ENCODE measurements at places on chromosomes 2 and 18. TPM values are rescaled to one million over a fixed set of nuclear protein-coding genes. Genes with fewer than 3 reads are reported as not detected.
A peak's percentile ranks its signal among the peaks of the same experiment; 100 is the strongest.

Gene PDCD1
- total RNA-seq: 4.1 TPM

Gene IL36B
- not detected for total RNA-seq

Gene ANKRD39
- 32.6 TPM for total RNA-seq

DNA sequence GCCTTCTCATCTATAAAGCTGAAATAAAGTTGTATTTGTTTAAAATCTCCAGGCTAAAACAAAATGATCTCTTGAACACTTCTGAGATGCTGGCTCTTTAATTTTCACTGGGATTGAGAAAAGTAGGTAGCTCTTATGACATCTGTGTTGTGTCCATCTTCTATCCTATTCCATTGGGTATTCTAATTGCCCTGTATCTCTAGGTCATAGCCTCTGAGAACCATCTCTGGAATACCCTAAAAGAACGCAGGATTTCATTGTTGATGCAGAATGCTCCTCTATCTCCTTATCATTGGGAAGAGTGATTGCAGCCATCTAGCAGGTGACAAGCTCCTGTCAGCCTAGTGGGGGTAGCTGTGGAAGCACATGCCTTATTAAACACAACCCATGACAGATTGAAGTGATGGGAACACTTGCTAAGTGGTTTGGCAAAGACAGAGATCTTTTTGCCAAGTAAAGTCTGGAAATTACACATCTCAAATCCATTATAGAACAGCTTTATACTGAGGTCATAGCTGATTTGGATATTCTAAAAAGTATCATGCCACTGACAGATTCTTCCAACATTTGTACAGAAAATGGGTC, 178.2 kb downstream of the TDRD15 start:
- H3K4me3 ChIP-seq: no peak overlapping the region
- H3K27me3 ChIP-seq: no peaks in the 10 kb centered on the region
- no peak for DNase-seq
- no peak overlapping the region for H3K27ac ChIP-seq
- no peaks in the 10 kb centered on the region for H3K4me1 ChIP-seq

GRCh38 chr18:35728676-35729075, 147.1 kb downstream of the GALNT1 start:
- peaks cover 9% of the 10 kb centered on the region for H3K27me3 ChIP-seq
- no peak for DNase-seq
- H3K36me3 ChIP-seq: no peaks in the 10 kb centered on the region
- H3K4me3 ChIP-seq: no peak overlapping the region
- no peaks in the 10 kb centered on the region for H3K4me1 ChIP-seq

DNA sequence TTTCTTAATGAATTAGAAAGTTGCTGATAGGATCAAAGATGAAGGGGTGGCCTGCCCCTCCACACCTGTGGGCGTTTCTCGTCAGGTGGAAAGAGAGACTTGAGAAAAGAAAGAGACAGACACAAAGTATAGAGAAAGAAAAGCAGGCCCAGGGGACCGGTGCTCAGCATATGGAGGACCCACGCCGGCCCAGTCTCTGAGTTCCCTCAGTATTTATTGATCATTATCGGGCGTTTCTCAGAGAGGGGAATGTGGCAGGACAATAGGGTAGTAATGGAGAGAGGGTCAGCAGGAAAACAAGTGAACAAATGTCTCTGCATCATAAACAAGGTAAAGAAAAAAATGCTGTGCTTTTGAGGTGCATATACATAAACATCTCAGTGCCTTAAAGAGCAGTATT, 144.3 kb downstream of the CCDC102B start:
- H3K36me3 ChIP-seq: no peaks in the 10 kb centered on the region
- H3K4me1 ChIP-seq: no peaks in the 10 kb centered on the region
- no peak overlapping the region for H3K27ac ChIP-seq

DNA sequence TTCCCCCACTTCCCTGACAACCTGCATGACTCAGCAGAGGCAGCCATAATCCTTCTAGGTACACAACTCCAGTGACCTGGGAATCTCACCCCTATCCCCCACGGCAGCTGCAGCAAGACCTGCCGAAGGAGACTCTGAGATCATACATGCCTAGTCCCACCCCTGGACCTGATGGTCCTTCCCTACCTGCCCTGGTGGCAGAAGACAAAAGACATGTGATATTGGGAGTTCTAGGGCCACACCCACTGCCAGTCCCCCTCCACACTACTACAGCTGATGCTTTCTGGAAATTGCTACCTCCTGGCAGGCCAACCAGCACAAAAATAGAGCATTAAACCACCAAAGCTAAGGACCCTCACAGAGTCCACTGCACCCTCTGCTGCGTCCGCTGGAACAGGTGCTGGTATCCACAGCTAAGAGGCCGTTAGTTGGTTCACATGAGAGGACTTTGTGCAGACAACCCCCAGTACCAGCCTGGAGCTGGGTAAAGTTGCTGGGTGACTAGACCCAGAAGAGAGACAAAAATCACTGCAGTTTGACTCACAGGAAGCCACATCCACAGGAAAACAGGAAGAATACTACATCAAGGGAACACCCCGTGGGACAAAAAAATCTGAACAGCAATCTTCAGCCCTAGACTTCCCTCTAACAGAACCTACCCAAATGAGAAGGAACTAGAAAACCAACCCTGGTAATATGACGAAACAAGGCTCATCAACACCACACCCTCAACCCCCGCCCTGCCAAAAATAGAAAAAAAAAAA, 12.5 kb downstream of the MARCO start:
- H3K4me3 ChIP-seq: no peak overlapping the region
- DNase-seq: no peak
- H3K27ac ChIP-seq: no peak overlapping the region
- no peaks in the 10 kb centered on the region for H3K36me3 ChIP-seq
- H3K4me1 ChIP-seq: no peaks in the 10 kb centered on the region
- no peaks in the 10 kb centered on the region for H3K27me3 ChIP-seq

DNA sequence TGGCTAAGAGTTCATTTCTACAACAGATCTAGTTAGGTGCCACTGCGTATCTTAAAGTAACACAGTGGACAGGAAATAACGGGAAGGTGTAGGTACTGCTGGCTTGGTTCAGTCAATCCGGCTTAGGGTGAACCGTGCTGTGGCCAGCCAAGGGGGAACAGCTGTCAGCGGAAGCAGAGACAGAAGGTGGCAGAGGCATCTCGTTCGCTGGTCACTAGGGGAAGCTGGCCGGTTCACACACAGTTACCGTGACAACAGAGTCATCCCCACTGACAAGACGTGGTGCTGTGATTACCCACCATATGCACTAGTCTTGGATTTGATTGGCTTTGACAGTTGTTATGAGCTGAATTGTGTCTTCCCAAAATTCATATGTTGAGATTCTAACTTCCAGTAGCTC, 58.8 kb upstream of the HDAC4 start:
- peaks cover 10% of the 10 kb centered on the region for H3K27me3 ChIP-seq
- DNase-seq: no peak
- no peaks in the 10 kb centered on the region for H3K4me1 ChIP-seq
- H3K4me3 ChIP-seq: no peak overlapping the region

- peaks cover 36% of the 10 kb centered on the region for H3K36me3 ChIP-seq
- no peaks in the 10 kb centered on the region for H3K27me3 ChIP-seq
- peaks cover 10% of the 10 kb centered on the region for H3K4me1 ChIP-seq
Observed at GRCh38 chr2:17667898-17668297, 85.7 kb downstream of the SMC6 start.

DNA sequence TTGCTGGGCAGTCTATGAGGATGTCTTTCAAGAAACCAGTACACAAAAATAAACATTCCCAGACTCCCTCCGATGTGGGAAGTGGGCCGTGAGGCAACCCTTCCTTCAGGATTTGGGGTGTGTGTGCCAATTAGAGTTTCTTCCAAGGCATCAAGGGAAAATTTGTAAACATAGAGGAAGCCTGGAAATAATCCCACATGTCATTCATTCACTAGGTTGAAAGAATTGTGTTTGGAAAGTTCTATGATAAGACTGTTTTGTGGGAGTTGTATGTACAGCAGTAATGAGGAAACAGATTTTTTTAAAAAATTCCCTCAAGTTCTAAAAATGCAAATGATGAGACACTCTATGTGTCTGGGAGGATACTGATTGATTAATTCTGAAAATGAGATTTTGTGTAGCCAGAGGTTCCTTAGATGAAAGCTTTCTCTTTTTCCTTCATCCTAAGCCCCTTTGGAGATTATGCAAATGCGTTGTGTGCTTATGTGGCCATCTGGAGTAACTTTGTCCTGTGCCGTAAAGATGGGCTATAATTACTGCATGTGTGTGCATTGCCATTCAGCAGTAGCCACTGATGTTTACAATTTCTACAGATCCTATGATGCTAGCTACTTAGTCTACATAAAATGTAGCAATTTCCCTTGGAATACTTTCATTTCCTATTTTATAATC, 107.8 kb upstream of the TPO start:
- H3K4me3 ChIP-seq: no peak overlapping the region
- H3K27me3 ChIP-seq: no peaks in the 10 kb centered on the region
- H3K4me1 ChIP-seq: no peaks in the 10 kb centered on the region
- H3K36me3 ChIP-seq: no peaks in the 10 kb centered on the region
- no peak for DNase-seq

DNA sequence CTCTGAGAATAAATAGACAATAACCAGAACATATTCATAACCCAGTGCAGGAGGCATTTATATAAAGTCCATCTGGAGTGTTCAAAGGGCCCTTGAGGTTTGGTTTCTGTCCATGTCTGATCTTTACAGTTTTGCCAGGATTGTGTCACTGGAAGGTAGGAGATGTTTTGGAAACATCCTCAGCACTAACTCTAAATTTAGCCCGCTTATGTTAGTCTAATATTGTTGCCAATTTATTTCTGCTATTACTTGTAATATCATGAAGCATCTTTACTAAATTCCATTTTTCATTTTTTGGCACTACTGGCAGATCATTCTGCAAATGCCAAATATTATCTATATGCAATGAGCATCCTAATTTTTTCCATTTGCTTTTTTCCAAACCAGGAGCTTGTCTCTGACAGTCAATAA, 22.4 kb upstream of the REV1 start:
- no peak overlapping the region for H3K27ac ChIP-seq
- no peak overlapping the region for H3K4me3 ChIP-seq

GRCh38 chr2:173571021-173571821, 216.5 kb downstream of the CDCA7 start:
- H3K27me3 ChIP-seq: peaks cover 23% of the 10 kb centered on the region
- H3K36me3 ChIP-seq: no peaks in the 10 kb centered on the region
- H3K27ac ChIP-seq: no peak overlapping the region
- no peak for DNase-seq
- peaks cover 6% of the 10 kb centered on the region for H3K4me1 ChIP-seq

- DNase-seq: no peak
- no peak overlapping the region for H3K4me3 ChIP-seq
- no peaks in the 10 kb centered on the region for H3K36me3 ChIP-seq
- no peaks in the 10 kb centered on the region for H3K27me3 ChIP-seq
Observed at GRCh38 chr2:159091976-159092375, 123.5 kb downstream of the TANC1 start.

GRCh38 chr2:159617100-159617499, 752 bp upstream of the BAZ2B start:
- no peak overlapping the region for H3K27ac ChIP-seq
- peaks cover 11% of the 10 kb centered on the region for H3K4me1 ChIP-seq
- no peak overlapping the region for H3K4me3 ChIP-seq

GRCh38 chr2:138853761-138854160, 73.6 kb upstream of the NXPH2 start:
- no peak for DNase-seq
- no peak overlapping the region for H3K27ac ChIP-seq
- H3K36me3 ChIP-seq: no peaks in the 10 kb centered on the region
- H3K4me1 ChIP-seq: no peaks in the 10 kb centered on the region
- no peak overlapping the region for H3K4me3 ChIP-seq

- no peaks in the 10 kb centered on the region for H3K36me3 ChIP-seq
- no peak for DNase-seq
- no peak overlapping the region for H3K4me3 ChIP-seq
- no peak overlapping the region for H3K27ac ChIP-seq
Observed at GRCh38 chr18:22683196-22683676, 249.9 kb upstream of the RBBP8 start.

DNA sequence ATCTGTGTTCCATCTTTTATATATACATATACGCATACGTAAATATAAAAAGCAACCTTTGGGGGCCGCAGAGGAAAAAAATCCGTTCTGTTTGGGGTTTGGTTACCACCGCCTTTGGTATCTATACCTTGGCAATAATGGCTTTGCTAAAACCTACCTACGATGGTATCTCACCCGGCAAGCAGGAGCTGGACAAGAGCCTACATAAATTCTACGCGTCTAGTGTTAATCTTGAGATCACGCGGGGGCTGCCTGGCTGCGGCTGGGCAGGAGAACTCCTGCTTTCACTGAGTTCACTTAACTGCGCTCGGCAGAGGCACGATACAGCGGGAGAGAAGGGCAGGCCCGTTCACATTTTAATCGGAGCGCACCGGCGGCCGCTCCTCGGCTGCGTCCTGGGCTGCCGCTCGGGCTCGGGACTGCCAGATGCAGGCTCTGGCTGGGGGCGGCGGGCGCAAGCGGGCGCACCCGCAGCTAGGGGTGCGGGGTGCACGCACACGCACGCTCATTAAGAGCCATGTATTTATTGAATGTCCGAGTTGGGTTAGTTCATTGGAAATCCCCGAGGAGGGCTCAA, 1.7 kb upstream of the POU3F3 start:
- peaks cover 81% of the 10 kb centered on the region for H3K27me3 ChIP-seq
- peak overlapping the region; percentile 16 for H3K4me3 ChIP-seq
- peaks cover 9% of the 10 kb centered on the region for H3K36me3 ChIP-seq
- H3K4me1 ChIP-seq: peaks cover 22% of the 10 kb centered on the region
- peak overlapping the region; percentile 25 for H3K27ac ChIP-seq
- no peak for DNase-seq

DNA sequence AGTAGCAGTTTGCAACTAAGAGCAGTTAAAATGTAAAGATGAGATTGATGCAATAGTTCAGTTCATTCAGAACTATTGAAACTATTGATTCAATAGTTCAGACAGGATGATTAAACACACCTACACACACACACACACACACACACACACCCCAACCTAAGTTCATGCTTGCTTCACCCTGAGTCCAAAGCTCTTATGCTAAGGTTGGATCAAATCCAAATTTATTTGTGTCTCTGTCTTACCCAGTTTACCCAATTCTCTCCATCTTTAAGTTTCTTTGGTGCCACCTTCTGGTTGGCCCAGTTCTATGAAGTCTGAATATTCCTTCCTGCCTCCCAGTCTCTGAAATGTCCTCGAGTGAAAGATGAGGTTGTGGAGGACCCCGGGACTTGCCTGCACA, 5.1 kb downstream of the SERPINB8 start:
- DNase-seq: no peak
- H3K36me3 ChIP-seq: no peaks in the 10 kb centered on the region
- H3K4me3 ChIP-seq: no peak overlapping the region
- no peaks in the 10 kb centered on the region for H3K27me3 ChIP-seq
- H3K4me1 ChIP-seq: peaks cover 23% of the 10 kb centered on the region

DNA sequence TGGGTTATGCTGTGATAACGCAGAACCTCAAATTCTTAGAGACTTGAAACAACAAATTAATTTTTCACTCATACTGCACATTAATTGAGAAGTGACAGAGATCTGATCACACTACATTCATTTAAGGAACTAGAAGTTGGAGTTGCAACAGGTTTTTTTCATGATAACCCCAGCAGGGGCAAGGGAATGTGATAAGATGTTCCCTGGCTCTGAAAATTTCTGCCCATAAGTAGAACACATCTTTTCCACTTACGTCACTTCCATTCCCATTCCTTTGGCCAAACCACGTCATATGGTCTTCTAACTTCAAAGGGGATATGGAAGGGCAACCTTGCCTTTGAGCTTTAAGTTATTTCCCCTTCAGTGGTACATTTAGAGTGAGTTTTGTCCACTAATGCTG, 29.7 kb upstream of the PSME4 start:
- H3K27me3 ChIP-seq: no peaks in the 10 kb centered on the region
- H3K4me1 ChIP-seq: no peaks in the 10 kb centered on the region
- no peak overlapping the region for H3K4me3 ChIP-seq
- DNase-seq: no peak

Data from activated CD8-positive, alpha-beta memory T cell treated with anti-CD3 and anti-CD28 coated beads, Interleukin-2, amount 10 ng/mL, durations not matched to agents 7 days and 5 days (primary cell).